Small intestine (tissue), 16 donors: ENCODE measurements at places on chromosomes 5 and 9.

GRCh38 chr5:137312011-137312410 is 187.1 kb downstream of the SPOCK1 start:
- DNase-seq = no peak

- no peak for DNase-seq
Observed at GRCh38 chr9:29669613-29670012, 2096.3 kb upstream of the C9orf72 start.

DNA sequence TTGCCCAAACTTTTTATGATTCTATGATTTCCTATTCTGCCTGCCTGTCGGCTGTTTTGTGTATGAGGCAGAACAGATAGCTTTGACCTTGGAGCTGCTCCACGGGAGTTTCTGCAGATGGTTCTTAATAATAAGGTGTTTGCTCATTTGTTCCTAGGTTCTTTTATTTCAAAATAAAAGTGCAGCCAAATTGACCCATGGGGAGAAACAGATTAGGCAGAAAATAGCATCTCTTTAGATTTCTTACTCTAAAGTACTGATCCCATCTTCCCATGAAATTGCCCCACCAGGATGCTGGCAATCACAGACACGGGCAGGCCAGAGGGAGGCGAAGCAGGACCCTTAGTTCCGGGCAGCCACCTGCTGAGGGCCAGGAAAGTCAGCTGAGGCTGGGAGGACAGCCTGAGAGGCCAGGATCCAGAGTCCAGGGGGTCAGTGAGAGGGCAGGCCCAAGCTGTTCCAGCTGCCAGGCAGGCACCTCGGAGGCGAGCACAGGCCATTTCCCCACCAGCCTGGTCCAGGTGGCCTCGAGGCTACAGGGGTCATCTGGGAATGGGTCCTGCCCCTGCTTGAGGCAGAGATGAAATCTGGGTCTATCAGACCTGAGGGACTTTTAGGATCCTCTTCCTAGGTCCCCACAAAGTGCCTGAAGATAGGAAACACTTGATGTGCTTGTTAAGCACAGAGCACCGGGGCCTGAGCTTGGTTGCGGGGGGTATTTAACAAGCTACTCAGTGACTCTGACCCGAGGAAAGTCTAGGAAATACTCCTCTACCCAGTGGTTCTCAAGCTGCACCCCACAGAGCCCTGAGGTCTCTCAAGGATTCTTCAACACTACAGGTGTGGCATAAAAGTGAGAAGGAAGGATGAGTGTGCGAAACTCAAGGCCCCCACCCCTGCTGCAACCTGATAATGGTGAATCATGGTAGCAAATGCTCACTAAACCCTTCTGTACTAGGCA is 145.4 kb downstream of the CMYA5 start:
- DNase-seq = no peak

DNA sequence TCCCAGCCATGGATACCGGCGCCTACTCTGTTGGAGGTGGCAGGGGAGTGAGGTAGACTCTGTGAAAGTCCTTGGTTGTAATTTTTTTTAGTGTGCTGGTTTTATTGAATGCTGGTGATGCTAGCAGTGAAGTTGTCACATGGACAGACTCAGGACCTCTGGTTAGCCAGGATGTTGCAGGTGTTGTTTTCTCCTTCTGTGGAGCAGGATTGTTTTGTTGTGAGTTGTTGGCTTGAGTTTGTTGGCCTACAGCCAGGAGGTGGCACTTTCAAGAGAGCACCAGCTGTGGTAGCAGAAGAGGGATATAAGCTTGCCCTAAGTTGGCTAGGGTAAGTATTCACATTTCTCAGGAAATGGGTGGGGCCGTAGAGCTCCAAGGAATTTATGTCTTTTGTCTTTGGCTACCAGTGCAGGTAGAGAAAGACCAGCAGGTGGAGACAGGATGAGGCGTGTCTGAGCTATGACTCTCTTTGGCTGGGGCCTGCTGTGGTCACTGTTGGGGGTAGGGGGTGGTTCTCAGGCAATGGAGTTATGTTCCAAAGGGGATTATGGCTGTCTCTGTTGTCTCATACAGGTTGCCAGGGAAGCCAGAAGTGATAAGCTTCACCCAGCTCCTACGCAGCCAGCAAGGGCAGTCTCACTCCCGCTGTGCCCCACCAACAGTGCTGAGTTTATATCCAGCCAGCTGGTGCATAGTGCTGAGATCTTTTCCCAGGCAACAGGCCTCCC is 248.7 kb downstream of the TAF11L14 start:
- no peak for DNase-seq

DNA sequence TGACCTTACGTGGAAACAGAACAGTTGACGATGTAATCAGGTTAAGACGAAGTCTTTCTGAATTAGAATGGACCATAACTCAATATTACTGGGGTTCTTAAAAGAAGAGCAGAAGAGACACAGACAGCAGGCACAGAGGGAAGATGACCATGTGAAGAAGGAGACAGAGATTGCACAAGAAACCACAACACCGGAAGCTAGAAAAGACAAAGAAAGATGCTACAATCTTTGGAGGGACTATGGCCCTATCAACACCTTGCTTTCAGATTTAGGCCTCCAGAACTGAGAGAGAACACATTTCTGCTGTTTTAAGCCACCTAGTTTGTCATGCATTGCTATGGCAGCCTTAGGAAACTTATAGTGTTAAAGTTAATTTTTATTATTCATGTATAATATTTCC is 27.1 kb downstream of the CDH9 start:
- DNase-seq = no peak

GRCh38 chr5:154309805-154310204 is 119.3 kb downstream of the GALNT10 start:
- no peak for DNase-seq

- peak; percentile 9 for DNase-seq
Observed at GRCh38 chr9:1427875-1428274, 377.7 kb downstream of the DMRT2 start.

- DNase-seq = peak; percentile 63
Observed at GRCh38 chr9:124941679-124942561, 1.0 kb upstream of the GOLGA1 start.

DNA sequence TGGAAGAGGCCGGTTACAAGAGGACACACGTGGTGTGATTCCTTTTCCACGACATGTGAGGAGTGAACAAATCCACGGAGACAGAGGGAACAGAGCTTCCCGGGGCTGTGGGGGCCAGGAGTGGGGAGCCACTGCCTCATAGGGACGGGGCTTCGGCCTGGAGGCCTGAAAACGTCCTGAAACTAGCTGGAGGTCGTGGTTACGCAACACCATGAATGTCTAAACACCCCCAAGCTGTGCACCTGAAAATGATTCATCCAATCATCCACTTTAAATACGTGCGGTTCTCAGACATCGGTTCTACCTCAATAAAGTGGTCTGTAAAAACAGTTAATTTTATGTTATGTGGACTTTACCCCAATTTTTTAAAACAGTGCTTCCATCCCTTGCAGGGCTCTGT is 65.3 kb upstream of the PPP1R26 start:
- DNase-seq = no peak

DNA sequence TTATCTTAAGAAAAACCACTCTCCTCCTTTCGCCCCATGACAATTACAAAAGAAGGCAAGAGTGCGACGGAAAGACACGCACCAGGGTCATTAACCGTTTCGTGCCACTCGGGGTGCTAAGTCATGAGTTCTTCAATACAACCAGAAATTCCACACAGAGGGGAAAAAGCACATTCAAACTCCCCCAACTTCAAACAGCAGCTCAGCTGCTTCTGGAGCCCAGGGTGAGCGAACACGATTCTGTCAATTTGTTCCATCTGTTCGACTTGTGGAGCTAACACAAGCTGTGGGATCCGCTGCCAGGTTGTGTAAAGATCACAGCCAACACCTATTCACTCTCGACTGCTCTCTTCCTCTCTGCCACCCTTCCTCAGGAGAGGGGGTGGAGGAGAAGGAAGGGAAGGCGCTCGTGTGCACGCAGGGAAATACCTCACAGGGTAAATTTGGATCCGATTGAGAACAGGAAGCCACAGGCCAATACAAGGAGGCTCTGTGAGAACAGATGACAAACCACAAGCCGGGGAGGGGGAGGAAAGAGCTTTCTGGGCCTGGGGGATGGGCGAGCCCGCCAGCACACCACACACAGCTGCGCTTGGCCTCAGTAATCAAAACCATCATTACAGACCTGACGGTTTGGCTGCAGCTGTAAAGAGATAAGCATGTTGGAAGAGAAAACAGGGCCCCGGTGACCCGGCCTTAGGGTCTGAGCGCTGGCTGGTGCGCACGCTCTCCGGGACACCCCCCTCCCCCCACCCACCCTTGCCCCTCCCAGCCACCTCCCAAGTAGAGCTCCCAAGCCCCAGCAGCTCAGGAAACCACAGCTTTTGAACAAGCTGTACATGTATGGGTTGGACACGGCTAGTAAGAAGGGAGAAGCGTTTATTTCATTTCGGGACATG is 54.3 kb downstream of the PTCH1 start:
- peak; percentile 73 for DNase-seq
